ENCODE measurements at places on chromosomes 3 and 15.
A peak's percentile ranks its signal among the peaks of the same experiment; 100 is the strongest.

DNA sequence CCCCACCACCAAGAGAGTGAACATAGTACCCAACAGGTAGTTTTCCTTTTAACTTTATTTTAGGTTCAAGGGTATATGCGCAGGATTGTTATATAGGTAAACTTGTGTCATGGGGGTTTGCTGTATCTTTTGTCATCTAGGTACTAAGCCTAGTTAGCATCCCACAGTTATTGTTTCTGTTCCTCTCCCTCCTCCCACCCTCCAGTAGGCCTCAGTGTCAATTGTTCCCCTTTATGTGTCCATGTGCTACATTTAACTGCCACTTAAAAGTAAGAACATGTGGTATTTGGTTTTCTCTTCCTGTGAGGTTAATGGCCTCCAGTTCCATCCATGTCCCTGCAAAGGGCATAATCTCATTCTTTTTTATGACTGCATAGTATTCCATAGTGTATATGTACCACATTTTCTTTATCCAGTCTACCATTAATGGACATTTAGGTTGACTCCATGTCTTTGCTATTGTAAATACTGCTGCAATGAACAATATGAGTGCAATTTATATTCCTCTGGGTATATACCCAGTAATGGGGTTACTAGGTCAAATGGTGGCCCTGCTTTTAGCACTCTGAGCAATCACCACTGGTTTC, 66.2 kb downstream of the ST3GAL6 start:
- no peak for DNase-seq

DNA sequence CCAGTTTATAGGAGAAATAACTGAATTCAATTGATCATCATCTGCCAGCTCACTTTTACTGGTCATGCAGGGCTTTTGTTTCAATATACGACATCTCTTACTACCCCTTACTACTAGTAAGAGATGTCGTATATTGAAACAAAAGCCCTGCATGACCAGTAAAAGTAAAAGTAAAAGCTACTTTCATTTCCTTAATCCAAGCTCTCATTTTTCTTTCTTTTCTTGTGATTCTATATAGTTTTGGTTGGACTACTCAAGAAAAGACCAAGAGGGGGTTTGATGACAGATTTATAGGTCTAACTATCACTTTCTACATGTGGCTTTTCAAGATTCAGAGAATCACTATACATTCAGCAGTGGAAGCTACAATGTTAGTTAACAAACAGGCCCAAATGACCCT, 1237.3 kb downstream of the ROBO2 start:
- DNase-seq: no peak

DNA sequence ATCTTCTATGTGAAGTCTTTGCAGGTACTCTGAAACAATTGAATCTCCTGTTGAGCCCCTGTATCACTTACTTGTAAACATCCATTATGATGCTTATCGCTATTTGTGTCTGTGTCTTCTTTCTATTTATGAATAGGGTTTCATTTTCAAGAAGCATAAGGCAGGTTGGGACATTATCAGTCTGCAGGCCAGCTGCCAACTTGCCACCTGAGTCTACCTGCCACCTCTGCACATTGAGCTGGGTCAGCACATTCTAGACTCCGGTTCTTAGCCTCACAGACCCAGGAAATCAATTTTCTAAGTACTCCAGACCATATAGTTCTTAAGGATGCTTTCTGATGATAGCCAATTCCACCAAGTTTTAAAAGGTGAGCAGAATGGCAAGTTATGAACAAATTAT, 105.7 kb upstream of the MCTP2 start:
- no peak for DNase-seq

DNA sequence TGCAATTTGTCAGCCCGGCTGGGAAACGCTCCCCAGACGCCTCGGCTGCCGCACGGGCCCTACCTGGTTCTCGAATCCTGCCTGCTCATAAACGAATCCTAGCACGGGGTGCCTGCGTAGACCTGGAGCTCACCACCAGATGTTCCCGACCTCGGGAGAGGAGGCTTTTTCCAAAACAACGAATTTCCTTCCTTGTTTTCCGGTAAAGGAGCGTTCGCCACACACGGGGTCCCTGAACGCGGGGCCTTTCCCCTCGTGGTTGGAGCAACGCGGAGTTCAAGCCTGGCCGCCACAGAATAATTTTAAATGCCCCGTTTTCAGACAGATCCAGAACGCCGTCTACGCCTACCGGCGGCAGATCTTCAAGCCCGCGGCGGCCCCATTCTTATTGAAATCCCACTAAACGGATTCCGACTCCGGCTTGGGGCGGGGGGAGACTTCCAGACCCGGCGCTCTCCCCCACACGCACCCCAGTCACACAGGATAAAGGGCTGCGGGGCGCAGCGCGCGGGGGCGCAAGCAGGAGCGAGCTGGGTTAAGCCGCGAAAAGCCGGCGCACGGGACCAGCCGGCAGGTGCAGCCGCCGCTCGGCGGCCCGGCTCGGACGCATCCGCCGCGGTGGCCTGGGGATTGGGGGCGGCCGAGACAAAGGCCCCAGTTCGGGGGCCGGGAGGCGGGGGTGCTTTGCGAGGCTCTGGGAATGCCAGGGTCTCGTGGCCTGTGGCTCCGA, 895 bp downstream of the GATA2 start:
- DNase-seq: no peak

GRCh38 chr3:187016639-187017345, 86.5 kb downstream of the ST6GAL1 start:
- DNase-seq: no peak

GRCh38 chr15:52324109-52324508, 28.5 kb upstream of the MYO5C start:
- no peak for DNase-seq

DNA sequence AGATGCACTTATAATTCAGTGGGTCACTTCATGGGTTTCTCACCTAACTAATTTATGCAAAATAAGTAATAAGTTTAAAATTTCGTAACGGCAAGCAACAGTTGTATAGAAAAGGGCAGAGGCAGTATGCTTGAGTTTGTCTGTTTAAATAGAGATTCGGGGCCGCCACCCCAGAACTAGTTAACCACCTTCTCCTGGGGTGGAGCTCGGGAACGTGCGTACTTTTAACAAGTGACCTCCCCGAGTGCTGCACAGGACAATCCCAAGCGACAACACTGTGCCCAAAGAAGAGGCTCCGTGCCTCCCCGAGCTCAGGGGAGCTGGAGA, 439 bp downstream of the SSR3 start:
- no peak for DNase-seq

GRCh38 chr3:194377708-194378107, 8.2 kb upstream of the LRRC15 start:
- no peak for DNase-seq

DNA sequence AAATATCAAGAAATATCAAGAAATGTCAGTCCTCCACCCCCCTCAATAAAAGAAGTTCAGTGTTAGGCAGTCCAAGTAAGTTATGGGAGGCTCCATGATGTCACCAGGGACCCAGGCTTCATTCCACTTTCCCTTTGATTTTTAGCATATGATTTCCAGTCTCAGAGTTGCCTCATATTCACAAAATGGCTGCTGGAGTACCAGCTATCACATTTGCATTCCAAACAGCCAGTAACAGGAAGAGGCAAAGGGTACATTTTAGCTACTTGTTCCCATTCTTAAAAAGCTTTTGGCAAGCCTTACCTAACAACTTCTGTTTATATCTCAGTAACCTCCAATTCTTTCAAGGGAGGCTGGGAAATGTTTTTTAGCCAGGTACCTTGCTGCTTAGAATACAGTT, 13.4 kb upstream of the KLF13 start:
- no peak for DNase-seq

- peak; percentile 75 for DNase-seq
These were observed at the start of gene SHC4 for GRCh38 chr15:48963524-48964113. Gene SHC4 (minus strand): TSS chr15:48963919. CDS start chr15:48963015, 904 bp downstream.

- peak; percentile 24 for DNase-seq
These were observed 1003.9 kb upstream of the NR2F2 start for GRCh38 chr15:95326431-95327182.

DNA sequence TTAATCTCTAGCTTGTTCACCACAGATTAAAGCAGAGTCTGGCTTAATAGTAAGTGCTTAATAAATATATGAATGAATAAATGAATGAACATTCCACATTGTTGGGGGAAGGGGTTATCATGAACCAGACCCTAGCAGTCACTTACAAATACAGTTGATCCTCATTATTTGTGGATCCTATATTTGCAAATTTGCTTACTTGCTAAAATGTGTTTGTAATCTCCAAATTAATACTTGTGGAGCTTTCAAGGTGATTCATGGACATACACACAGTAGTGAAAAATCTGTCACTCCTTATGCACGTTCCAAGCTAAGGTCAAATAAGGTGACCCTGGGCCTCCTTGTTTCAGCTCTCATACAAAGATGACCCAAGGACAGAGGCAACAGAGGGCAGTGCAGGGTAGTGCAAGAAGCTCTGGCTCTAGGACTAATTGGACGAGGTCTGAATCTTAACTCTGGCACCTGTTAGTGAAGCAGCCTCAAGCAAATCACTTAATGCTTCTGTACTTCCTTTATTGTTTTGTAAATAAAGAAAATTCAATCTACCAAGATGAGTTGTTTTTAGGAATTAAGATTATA, 112.8 kb upstream of the C2CD4B start:
- DNase-seq: no peak

- DNase-seq: no peak
These were observed 21.1 kb upstream of the SATB1 start for GRCh38 chr3:18446149-18446825.

DNA sequence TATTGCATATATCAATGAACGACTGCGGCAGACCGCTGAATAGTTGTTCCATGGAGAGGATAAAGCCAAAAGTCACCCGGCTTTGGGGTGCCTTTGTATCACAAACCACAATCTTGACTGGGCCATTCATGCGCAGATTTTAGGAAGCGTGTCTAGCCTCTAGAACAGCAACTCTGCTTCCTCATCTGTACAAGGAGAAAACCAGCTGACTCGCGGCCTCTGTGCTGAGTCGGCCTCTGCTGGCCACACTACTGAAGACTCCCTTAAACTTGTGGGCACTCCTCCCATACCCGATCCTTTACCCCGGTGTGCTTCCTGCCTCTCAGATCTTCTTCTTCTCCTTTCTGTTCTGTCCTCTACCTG, 872 bp downstream of the DLEC1 start:
- DNase-seq: peak; percentile 71

GRCh38 chr15:46213551-46213950, 578.7 kb downstream of the SQOR start:
- DNase-seq: no peak

DNA sequence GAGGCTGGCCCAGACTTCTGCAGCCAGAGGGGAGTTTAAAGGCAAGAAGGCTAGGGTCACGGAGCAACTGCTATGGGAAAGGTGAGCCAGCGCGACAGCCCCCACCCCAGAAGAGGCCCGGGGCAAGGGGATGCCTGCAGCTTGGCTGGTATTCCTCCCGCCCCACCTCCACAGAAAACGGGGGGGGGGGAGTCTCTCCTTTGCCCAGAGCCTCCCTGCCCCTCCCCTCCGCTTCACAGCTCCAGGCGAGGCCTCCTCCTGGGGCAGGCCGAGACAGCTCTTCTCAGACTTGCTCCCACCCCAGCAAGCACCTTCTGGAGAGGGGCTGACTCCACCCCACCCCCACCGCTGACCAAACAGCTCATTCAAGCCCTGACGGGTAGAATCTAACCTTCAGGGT, 13.4 kb downstream of the ANP32A start:
- DNase-seq: no peak

DNA sequence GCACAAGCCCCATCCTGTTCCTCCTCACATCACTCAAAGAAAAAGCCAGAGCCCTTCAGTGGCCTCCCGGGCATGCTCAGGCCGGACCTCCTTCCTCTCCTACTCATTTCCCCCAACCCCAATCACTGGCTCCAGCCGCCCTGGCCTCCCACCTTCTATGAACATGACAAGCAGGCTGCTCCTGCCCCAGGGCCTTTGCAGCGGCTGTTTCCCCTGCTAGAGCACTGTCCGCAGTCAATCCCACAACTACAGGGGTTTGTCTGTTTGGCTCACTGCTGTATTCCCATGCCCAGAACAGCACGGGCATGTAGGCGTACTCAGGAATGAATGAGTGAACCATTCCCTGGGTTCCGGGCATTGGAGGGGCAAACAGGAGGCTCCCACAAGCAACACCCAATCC, 139.8 kb upstream of the PRR20G start:
- no peak for DNase-seq

GRCh38 chr3:22383285-22383684, 632.3 kb upstream of the ZNF385D start:
- no peak for DNase-seq

GRCh38 chr15:23645371-23646164, 2.1 kb downstream of the MAGEL2 start:
- no peak for DNase-seq

DNA sequence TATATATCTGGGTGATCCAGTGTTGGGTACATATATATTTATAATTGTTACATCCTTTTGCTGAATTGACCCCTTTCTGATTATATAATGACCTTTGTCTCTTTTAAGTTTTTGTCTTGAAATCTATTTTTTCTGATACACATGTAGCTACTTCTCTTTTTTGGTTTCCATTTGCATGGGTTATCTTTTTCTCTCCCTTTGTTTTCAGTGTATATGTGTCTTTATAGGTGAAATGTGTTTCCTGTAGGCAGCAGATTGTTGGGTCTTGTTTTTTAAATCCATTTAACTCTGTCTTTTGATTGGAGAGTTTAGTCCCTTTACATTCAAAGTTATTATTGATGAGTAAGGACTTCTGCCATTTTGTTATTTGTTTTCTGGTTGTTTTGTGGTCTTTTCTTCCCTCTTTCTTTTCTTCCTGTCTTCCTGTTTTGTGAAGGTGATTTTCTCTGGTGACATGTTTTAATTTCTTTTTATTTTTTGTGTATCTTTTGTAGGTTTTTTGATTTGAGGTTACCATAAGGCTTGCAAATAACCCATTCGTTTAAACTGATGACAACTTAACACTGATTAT, 56.8 kb downstream of the STARD9 start:
- DNase-seq: no peak

DNA sequence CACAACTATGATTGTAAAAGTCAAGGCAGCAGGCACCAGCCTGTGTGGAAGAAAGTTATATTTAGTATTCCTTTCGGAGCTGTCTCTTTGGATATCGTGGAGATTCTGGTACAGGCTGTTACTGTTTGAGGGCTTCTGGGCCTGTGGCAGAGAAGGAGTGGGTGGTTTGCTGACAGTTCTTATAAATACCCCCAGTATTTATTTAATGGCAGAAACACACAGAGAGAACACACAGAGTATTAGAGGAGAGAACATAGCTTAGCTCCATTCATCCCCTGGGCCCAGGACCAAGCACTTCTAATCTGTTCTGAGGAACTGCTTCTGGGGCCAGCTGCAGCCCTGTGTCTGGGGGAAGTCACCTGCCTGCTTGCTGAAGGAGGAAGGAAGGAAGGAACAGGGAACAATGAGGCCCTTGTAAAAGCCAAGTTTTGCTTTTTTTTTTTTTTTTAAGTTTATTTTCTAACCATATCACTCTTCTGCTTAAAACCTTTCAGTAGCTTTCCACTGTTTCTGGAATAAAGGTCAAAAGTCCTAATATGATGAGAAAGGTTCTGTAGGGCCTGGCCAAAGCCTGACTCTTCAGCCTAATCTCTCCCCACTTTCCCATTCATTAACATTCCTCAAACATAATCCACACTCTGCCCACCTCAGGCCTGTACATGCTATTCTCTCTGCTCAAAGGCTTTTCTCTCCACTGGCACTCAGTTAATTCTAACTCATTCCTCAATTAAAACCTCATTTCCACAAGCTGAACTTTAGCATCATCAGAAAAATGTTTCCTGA, 11.8 kb upstream of the PP2D1 start:
- no peak for DNase-seq

GRCh38 chr3:110521019-110521418, 550.6 kb upstream of the NECTIN3 start:
- DNase-seq: peak; percentile 53

GRCh38 chr3:160245261-160245800, 20.1 kb downstream of the C3orf80 start:
- DNase-seq: no peak

- DNase-seq: no peak
These were observed 27.1 kb downstream of the FAH start for GRCh38 chr15:80179935-80180334.
